ENCODE measurements at places on chromosomes 1 and 21.

- no peak for DNase-seq
Observed at GRCh38 chr1:180094705-180095295, 59.9 kb upstream of the QSOX1 start.

- DNase-seq: no peak
Observed at GRCh38 chr1:44484155-44484688, 79.2 kb downstream of the RNF220 start.

DNA sequence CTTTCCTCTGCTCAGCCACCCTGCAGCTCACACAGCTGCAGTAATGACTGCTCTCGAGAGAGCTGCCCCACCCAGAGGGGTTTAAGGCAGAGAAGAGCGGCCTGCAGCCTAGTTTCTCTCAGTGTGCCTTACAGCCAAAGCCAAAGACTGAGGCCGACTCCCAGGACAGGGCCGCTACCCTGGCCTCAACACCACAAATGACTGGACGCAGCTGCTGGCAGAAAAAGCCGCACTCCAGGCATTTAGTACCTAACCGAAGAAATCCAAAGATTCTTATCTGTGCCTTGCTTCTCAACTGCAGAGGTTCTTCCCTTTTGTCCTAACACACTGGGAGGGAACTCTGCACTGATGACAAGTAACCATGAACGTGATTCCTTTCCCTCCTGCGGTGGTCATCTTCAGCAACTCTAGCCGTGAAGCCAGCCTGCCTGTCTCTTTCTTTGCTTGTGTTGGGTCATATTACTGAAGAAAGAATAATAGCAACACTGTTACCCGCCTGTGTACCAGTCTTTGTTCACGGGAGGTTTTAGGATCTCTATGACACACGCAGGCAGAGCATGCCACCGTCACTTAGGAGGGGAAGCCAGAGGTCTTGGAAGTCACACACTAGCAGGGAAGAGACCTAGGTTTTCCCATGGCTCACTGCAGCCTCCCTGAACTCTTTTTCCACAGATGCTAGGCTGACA, 202.7 kb downstream of the RHOU start:
- DNase-seq: no peak

GRCh38 chr1:243335292-243335691, 79.5 kb downstream of the SDCCAG8 start:
- no peak for DNase-seq

DNA sequence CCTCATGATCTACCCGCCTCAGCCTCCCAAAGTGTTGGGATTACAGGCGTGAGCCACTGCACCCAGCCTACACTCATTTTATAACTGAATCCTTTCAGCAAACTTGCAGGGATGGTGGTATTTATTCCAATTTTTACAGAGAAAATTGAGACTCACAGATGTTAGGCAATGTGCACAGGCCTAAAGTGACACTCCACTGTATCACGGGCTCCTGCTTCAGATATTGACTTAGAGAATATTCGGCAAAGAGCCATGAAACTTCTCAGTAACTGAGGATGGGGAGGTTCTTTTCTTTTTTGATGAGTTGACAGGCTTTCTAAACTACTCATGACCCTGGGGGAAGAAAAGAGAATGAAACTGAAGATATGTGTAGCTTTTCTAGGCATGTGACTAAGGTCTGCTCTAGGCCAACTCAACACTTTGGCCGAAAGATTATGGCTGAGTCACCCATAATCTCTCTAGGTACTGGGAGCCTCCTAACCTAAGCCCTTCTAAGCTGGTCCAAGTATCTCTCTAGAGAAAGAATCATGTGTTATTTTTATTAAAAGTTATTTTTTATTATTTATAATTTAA, 19.9 kb upstream of the PTCH2 start:
- no peak for DNase-seq

DNA sequence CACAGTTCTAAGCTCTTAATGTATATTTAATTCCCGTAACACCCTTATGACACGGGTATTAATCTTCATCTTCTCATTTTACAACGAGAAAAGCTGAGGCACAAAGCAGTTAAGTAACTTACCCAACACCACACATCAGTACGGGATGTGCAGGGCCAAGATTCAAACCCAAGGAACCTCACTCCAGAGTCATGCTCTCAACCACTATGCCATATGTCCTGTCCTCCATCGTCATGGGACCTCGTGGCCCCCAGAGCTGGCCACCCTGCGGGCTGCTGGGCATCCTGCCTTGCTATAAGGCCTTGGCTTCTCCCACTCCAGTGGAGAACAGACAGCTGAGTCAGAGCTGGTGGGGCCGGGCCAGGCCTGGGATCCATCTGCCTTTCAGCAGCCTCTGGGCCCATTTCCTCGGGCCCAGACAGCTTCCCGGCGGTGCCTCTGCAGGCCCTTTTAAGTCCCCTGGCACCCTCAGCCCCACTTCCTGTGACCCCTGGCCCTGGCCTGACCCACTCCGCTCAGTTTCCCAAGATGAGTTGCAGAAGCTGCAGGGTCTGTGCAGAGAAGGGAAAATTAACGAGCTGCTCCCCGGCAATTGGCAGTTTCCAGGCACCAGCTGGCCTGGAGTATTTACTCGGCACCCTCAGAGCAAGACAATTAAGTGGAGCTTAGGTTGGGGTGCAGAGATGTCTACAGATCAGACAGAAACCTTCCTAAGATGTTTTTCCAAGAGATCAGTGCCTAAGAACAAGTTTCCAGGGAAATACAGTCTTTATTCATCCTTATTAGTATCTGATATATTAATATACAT, 98.2 kb downstream of the EPHB2 start:
- DNase-seq: no peak

DNA sequence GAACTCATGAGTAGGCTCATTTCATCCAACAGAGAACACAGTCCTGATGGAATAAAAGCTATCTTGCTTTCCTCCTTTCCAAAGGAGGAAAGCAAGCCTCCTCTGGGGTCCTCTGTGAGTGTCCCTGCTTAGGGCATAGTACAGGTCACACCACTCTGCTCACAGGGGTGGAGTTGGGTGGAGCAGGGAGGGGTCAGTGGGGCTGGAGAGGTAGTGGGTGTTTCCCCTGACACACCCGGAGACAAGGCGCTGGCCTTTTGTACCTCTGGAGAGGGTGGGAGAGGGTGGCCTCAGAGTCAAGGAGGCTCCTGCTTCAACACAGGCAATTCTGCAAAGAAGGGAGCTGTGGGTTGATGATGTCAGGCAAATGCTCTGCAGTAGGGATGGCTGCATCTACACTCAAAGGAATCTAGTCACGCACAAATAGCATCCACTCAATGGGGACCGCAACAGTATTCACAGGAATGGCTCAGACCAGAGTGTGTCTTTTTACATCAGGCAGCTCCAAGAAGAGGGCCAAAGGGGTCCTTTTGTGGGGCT, 58.6 kb upstream of the PLXNA2 start:
- DNase-seq: no peak

DNA sequence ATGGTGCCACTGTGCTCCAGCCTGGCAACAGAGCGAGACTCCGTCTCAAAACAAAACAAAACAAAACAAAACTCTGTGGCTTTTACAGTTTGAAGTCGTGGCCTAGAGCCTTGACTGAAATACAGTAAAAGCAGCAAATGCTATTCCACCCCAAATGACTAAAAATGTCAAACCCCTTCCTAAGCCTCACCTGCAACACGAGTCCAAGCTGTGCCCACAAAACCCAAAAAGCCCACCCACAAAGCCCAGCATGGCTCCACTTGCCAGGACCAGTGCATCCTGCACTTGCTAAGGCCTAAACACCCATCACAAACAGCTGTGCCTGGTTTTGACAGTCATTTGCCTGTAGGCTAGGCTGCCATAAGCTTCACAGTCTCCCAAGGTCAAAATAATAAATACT, 21.3 kb downstream of the VAV3 start:
- no peak for DNase-seq

DNA sequence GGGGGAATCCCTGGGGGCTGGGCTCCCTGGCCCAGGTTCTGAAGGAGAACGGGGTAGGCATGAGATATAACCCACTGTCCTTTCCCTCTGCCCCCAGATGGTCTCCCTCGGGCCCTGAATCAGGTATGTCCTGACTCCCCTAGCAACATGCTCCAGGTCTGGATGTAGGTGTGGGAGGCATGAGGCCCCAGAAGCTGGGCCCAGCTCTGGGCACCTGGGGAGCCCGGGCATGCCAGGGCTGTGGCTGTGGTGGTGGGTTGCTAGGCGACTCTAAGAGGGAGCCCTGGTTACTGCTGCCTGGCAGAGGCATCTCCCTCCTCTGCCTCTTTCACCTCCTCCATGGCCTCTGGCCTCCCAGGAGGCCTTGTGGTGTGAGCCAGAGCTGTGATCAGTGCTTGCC, 16.2 kb downstream of the FOXO6 start:
- DNase-seq: no peak

GRCh38 chr21:9760398-9761074, 760.8 kb upstream of the TPTE start:
- DNase-seq: no peak

DNA sequence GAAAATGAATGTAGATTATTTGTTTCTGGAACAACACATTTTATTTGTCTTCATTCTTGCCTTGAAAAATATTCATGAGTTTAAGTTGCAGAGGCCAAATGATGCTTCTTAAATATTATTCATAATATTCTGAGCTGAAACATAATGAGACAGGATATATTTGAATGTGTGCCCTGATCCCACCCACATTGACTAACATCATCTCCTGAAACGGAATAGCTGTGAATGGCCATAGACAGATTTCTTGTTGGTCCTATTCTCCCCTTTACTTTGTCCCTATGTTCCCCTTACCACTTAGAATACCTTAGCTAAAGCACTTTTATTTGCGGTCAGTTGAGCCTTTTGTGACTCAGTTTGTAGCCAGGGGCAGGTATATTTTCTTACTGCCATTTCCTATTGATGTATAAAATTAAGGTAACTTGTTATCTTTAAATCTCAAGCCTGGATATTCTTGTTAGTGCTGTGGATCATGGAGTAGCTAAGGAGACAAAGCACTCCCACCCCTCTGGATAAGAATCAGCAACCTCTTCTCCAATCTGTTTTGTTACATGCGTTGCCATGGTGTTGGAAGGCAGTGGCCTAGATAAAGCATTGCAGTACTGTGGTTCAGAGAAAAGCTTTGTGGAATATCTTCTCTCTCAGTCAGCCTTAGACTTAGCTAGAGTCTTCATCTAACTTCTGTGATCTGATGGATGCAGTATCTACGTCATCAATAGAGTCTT, 478.5 kb upstream of the DEPDC1 start:
- no peak for DNase-seq

DNA sequence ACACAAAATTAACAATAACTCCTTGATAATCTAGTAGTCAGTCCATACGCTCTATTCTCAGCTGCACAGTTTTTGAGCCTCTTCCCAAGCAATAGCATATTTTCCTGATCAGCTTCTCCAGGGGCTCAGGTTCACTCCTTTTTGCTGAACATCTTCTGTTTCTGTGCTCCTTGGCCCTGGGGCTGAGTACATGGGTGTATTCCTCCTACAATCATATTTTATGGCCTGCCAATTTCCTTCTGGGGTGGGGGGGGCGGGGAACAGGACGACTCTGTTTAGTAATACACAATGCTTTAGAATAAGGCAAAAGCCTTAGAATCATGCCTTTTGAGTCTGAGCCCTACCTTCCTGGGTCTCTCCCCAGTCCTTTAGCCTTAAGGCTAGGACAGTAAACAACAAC, 8.5 kb downstream of the CLDN19 start:
- no peak for DNase-seq

DNA sequence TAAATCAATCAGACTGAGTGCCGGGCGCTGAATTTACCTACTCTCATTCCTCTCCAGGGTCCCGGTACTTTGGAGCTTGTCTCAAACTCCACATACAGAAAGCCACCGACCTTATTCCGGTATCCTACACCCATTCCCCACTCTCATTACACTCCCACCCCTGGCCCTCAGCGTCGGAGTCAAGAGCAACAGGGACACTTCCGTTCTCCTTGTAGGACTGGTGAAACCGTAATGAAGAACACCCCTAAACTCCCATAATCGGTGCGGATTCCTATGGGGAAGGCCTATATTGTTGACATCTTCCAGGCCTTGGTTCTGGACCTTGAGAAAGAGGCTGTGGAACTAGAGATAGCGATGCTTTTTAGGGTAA, 798 bp downstream of the ZBED6 start:
- peak; percentile 73 for DNase-seq

DNA sequence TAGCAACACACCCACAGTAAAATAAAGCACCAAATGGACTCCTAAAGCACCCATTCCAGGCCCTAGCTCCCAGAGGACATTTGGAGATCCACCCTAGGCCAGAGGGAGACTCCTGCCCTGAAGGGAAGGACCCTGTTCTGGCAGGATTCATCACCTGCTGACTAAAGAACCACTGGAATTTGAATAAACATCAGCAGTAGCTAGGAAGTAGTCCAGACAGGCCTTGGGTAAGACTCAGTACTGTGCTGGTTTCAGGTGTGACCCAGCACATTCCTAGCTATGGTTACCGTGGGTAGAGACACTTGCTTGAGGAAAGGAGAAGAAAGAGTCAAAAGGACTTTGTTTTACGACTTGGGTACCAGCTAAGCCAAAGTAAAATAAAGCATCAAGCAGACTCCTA, 92.7 kb upstream of the LRRC7 start:
- no peak for DNase-seq

DNA sequence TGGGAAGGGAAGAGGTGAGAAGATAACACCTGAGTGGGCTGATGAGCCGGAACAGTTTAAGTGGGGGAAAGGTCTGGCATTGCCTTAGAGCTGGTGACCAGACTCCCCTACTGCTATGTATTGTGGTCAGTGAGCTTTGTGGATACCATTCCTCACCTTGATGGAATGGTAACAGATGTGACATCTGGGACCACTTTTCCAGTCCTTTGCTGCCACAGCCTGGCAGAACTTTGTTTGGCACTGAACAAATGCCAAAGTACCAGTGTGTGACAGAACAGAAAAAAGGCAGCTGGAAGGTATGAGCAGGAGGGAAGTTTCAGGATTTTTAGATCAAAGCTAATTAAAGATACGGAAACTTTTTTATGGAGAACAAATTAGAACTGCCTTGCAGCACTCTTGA, 6.2 kb downstream of the MED8 start:
- no peak for DNase-seq

DNA sequence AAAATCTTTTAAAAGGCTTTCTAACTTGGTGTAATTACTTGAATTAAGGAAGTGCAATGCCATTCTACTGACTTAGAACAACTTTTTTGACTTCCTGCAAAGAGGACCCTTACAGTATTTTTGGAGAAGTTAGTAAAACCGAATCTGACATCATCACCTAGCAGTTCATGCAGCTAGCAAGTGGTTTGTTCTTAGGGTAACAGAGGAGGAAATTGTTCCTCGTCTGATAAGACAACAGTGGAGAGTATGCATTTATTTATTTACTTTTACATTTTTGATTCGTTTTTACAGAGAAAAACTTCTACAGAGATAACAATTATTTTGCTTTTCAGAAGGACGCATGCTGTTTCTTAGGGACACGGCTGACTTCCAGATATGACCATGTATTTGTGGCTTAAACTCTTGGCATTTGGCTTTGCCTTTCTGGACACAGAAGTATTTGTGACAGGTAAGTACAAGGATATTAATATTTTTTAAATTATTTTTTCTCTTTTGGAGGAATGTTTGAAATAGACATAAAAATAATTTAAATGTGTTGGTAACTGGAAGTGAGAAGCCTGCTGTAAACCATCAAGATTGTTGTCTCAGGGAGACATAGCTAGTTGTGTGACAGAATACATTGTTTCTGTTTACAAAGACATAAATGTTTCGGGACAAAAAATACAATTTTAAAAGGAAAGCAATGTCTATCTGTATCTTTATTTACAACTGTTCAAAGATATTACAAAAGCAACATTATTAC, at the start of gene PTPRC:
TSS of gene PTPRC (plus strand) at position 147 of the 742 bp plus-strand sequence. CDS start at position 376, 229 bp downstream.
- DNase-seq: no peak
